ENCODE measurements at places on chromosomes 1 and 21. TPM values are rescaled to one million over a fixed set of nuclear protein-coding genes. Genes with fewer than 3 reads are reported as not detected.

GRCh38 chr1:206706298-206706791 is 21.6 kb downstream of the MAPKAPK2 start:
- peak; percentile 95 for DNase-seq

- no peak for DNase-seq
Observed at GRCh38 chr21:17631195-17631594, 18.5 kb upstream of the BTG3 start.

DNA sequence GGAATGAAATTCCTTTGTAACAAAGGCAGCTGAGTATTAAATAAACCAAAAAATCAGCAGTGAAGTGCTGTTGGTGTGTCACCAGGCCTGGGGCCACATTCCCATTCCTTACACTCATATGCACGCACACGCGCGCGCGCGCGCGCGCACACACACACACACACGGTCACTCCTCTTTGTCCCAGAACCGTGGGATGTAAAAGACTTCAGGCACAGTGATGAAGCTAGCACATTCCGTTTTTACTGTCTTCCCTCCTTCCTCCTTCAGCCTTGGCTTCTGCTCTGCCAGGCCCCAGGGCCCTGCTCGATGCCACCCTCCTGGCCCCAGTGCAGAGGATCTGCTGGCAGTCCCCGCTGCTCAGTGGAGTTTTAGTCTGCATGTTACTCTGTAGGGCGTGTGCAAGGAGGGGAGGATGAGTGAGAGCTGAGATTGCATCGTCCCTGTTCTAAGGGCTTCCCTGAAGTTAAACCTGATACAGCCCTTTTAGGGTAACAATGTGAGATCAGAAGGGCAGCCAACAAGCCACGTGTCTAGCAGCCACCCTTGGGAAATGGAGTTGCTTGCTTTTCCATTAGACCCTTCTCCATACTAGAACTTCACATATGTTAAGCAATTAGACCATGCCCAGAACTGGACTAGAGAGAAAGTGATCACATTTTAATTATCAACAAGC is 71.7 kb upstream of the WDR26 start:
- no peak for DNase-seq

DNA sequence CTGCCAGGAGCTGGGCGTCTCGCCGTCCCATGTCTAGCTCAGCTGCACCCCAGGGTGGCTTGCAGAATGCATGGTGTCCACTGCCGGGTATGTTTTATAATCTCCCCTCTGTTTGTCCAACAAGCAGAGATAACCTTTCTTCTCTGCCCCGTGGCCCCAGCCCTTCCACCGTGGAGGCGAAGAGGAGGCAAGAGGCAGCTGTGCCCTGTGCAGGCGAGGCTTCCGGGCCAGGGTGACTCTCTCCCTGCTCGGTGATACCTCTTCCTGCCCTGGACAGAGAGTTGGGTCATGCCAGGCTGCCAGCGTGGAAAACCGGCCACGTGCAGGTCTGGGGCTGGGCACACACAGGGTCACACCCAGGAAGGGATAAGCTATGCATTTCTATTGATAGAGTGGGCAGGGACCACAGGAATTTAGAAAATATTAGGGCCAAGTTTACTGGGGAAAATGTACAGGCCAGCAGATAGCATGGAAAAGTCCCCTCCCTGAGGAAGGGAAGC is at the start of gene TFF2:
TSS of gene TFF2 (minus strand) at position 68 of the 500 bp plus-strand sequence. CDS start at position 31, 37 bp downstream.
- peak; percentile 76 for DNase-seq

GRCh38 chr1:23079025-23079424 is 59.8 kb downstream of the KDM1A start:
- no peak for DNase-seq

DNA sequence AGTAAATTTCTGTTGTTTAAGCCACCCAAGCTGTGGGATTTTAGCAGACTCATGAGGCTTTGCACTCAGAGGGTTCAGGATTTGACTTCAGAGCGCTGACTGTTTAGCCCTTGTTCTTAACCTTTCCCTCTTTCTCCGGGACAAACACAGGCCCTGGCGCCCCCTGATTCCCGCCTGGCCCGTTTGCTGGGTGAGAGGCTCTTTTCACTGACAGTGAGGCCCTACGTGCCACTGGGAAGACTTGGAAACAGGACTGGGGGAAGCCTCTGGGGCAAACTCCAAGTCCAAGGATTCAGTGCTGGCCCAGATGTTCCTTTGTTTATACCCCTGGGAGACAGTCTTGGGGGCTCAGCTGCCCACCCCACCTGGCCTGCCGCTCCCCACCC is 11.7 kb upstream of the TRIM63 start:
- no peak for DNase-seq

GRCh38 chr1:212858461-212859265 is 588 bp downstream of the FLVCR1 start:
- DNase-seq, result peak; percentile 81

The LENEP gene
- total RNA-seq, result not detected

GRCh38 chr1:35611655-35612054 is 29.7 kb downstream of the PSMB2 start:
- no peak for DNase-seq

- DNase-seq, result no peak
Observed at GRCh38 chr1:94160811-94161210, 39.9 kb upstream of the ABCA4 start.

DNA sequence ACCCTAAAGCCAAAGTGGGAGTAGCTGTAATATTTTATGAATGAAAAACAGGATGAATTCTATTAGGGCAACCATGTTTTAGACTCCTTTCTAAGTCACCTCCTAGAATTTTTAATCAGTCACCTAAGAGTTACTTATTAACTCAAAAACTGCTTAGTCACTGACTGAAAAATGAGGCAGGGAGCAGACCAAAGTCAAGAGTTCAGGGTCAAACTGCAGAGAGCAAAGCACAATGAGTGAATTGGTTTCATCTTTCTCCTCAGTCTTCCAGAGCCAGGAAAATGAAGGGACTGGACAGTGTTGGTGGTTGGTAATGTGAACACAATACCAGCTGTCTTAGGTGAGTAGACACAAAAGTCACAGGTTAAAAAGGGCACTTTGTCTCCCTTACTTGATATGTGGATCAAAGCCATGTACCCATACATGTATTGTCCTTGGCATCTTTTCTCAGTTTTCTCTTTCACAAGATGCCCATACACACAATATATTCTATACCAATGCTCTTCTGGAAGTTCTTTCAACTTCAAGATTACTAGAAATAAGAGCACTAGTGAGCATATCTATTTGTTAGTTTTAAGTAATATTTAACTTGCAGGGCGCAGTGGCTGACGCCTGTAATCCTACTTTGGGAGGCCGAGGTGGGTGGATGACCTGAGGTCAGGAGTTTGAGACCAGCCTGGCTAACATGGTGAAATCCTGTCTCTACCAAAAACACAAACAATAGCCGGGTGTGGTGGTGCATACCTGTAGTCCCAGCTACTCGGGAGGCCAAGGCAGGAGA is 42.2 kb downstream of the ATP1B1 start:
- no peak for DNase-seq

GRCh38 chr1:214380986-214381695 is 100.2 kb downstream of the SMYD2 start:
- no peak for DNase-seq

DNA sequence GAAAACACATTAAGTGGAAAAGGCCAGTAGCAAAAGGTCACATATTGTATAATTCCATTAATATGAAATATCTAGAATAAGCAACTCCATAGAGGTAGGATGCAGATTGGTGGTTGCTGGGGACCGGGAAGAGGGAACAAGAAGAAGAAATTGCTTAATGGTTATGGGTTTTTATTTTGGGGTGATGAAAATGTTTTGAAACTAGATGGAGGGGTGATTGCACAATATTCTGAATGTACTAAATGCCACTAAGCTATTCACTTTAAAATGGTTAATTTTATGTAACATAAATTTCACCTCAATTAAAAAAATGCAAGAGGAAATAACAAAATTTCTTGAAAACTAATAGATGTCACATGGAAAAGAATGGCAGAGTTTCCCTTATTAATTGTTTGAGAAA is 6.7 kb downstream of the KIAA0040 start:
- DNase-seq, result no peak

- DNase-seq, result no peak
Observed at GRCh38 chr1:172638885-172639831, 19.7 kb upstream of the FASLG start.

GRCh38 chr1:147777694-147778093 is 17.3 kb upstream of the GJA5 start:
- no peak for DNase-seq

- no peak for DNase-seq
Observed at GRCh38 chr1:25560788-25561187, 17.4 kb downstream of the LDLRAP1 start.

- DNase-seq, result no peak
Observed at GRCh38 chr1:198068285-198068684, 88.5 kb upstream of the NEK7 start.

- no peak for DNase-seq
Observed at GRCh38 chr1:89295187-89295586, 22.5 kb upstream of the GBP5 start.

DNA sequence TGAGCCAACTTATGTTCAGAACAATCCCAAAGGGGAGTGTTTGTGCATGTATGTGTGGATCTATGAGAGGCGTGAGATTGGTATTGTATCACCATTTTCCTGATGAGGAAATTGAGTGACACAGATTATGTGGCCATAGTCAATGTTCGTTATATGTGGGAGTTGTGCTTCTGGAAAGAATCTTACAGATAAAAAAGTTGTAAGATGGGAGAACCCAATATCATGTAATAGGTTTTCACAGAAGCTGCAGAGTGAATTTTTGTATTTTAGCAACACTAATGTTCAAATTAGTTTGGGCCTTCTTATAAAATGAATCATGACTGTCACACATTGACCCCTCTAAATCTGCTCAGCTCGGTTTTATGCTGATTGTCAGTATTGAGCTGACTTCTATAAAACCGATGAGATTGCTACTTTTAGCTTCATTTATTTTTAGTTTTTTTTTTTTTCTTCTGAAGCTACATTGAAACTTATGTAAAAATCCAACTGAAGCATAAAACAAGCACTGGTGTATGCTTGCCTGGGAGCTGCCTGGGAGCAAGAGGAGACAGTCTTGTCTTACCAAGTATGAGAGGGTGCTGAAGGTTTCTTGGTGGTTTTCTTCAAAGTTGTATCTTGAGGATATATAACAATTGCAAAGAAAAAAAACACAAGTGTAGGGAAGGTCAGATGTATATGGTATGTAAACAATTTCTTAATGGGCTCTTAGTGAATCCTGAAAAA is 4.1 kb downstream of the RWDD3 start:
- no peak for DNase-seq

DNA sequence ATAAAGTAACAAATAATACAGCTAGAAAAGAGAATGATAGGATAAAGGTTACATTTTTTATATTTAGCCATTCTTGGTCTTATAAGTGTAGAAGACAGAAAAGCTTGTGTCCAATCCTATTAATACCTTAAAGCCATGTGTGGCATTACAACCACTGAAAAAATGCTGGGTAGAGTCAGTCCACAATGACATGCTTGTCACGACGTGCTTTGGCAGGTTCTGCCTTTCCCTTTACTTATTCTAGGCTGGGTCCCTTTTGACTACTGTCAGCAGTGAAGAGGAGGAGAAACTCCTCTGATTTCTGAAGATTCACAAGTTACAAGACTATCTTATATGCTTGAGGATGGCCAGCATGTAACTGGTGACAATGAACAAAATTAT is 14.6 kb upstream of the AIM2 start:
- DNase-seq, result no peak

DNA sequence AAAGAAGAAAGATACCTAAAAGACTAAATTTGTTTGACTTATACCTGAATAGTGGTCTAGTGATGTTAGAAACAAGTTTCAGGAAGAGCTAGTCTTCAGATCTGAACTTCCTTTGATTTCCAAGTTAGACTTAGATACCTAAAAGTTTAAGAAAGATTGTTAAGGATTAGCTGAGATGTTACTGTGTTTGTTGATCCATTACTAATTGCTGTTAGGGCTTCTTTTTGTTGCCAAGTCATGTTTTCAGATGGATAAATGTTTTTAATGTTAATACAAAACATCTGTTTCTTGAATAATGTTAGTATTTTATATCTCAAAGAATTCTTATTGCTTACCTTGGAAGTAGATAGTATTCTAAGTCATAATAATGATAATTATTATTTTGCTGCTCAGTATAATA is 11.6 kb downstream of the GNAI3 start:
- DNase-seq, result no peak

GRCh38 chr1:198902655-198903054 is 263.8 kb downstream of the PTPRC start:
- DNase-seq, result no peak

- DNase-seq, result no peak
Observed at GRCh38 chr1:223176437-223176836, 33.4 kb upstream of the TLR5 start.

DNA sequence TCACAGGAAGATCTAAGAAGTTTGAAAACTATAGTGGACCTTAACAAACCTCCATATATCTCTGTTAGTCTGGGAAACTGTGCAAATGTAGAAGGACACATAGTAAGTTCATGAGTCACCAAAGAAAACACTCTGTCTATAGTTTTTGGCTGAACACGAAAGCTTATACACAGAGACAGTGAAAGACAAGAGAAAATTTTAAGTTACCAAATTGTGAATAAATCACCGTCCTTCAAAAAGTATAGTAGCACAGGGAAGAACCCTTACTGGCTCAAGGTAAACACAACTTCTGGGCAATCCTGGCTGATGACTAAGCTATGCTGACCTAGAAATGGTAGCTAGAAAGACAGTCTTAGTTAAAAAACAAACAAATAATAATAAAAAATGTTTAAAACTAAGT is 1057.9 kb downstream of the AMY1C start:
- no peak for DNase-seq

The MYOG gene
- total RNA-seq, result not detected

The RGS7 gene
- total RNA-seq, result not detected

GRCh38 chr1:201740086-201740541 is 88.8 kb upstream of the IPO9 start:
- DNase-seq, result no peak

The LRRIQ3 gene
- 0.71 TPM for total RNA-seq
